AG04449 (cell line): ENCODE measurements at places on chromosomes 6 and 20.

- DNase-seq: no peak
These were observed 34.9 kb upstream of the ALDH8A1 start for GRCh38 chr6:134984821-134985220.

DNA sequence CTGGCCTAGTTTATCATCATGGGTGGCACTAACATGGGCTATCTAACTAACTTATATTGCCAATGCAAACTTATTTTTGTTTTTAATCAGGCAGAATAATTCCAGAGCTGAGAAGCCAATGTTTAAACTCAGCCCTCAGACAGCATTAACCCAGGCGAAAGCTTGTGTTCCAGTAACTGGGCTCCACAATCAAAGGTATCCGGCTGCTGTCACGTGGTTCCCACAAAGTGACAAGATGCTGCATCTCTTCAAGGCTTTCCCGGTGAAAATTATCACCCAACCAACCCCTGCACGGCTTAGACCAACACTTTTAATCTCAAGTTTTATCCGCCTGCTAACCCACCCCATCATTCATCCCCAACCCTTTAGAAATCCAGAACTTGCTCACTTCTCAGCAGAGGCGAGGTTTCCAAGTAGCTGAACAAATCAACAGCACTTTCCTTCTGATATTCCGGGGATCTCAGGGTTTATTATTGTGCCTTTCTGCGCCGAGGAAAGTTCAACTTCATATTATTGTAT is 885 bp downstream of the MTCL3 start:
- DNase-seq: no peak

DNA sequence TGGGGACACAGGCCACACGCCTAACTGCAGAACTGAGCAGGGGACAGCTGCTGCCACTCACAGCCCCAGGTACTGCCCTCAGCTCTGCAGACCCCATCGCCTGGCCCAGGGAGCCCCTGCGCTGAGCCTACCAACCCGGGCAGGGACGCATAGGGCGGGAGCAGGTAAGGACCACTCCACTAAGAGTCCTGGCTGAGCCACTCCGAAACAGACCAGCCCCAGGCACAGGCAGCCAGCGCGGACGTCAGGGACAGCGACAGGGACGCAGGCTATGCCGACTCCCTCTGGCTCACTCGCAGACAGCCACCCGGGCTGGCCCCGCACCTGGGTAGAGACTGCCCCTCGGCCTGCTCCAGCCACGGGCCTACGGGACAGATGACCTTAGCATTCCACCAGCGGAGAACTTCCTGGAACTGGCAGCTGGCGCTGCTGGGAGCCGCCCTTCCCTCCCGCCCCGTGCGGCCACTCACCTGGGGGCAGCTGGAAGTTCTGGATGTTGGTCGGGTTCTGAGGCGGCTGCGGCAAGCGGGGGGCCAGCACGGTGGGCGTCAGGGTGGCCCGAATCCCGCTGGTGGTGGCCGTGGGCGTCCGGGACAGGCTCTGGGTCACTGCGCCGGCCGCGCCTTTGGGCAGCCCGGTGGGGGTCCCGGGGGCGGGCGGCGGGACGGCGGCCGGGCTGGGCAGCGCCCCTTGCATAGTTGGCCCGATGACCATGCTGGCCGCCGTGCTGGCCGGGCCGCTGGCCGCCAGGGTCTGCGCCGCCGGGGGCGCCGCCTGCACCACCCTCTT is 1.5 kb downstream of the TAF4 start:
- DNase-seq: no peak

GRCh38 chr20:24277196-24277595 is 192.2 kb upstream of the SYNDIG1 start:
- DNase-seq: no peak

- DNase-seq: no peak
These were observed 312.7 kb upstream of the TBX18 start for GRCh38 chr6:85077098-85077497.

GRCh38 chr20:63169681-63170080 is 46.2 kb downstream of the YTHDF1 start:
- no peak for DNase-seq

GRCh38 chr20:56414842-56415765 is 3.0 kb downstream of the CASS4 start:
- peak; percentile 83 for DNase-seq

DNA sequence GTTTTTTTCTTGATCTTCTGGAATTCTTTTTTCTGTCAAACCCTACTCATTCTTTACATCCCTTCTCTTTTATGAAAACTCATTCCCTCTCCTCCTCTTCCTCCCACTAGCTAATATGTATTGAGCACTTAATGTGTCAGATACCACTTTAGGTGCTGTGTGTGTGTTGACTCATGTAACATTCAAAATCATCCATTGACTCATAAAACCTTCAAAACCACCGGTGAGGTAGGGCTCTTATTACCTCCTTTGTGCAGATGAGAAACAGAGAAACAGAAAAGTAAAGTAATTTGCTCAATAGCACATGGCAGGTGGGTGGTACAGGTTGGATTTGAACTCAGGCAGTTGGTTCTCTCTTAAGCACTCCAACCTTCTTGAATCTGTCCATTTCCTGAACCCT is 136.3 kb upstream of the NEDD9 start:
- DNase-seq: no peak

GRCh38 chr20:49646126-49646525 is 67.6 kb downstream of the B4GALT5 start:
- DNase-seq: peak; percentile 50

GRCh38 chr20:858011-858410 is 24.5 kb downstream of the FAM110A start:
- DNase-seq: no peak

DNA sequence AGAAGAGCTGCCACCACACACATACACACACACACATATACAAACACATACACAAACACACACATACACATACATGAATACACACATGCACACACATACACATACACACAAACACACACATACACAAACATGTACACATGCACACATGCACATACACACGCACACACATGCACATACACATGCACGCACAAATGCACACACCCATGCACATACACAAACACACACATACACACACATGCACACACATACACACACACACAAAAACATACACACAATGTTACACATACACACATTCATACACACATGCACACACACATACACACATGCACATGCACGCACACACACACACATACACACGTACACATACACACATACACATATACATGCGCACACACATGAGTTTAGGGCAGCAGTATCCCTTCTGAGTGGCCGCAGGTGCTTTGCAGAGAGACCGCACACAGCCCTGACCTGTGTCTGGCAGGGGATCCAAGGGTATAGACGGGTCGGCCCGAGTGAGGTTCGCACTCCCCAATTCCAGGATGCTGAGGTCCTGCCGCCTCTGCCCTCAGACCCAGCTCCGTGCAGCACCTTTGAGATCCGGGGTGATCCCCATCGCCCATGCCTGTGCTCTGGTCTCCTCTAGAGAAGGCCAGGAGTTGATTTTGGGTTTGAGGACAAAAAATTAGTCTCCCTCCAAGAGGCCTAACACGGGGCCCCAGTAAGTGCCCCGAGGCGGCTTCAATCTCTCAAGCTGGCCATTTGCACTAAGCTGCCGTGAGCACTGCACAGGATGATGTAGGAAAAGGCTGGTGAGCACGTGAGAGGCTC is 56.8 kb downstream of the TMEM242 start:
- DNase-seq: no peak

GRCh38 chr6:152341596-152341995 is 295.6 kb downstream of the SYNE1 start:
- DNase-seq: no peak

DNA sequence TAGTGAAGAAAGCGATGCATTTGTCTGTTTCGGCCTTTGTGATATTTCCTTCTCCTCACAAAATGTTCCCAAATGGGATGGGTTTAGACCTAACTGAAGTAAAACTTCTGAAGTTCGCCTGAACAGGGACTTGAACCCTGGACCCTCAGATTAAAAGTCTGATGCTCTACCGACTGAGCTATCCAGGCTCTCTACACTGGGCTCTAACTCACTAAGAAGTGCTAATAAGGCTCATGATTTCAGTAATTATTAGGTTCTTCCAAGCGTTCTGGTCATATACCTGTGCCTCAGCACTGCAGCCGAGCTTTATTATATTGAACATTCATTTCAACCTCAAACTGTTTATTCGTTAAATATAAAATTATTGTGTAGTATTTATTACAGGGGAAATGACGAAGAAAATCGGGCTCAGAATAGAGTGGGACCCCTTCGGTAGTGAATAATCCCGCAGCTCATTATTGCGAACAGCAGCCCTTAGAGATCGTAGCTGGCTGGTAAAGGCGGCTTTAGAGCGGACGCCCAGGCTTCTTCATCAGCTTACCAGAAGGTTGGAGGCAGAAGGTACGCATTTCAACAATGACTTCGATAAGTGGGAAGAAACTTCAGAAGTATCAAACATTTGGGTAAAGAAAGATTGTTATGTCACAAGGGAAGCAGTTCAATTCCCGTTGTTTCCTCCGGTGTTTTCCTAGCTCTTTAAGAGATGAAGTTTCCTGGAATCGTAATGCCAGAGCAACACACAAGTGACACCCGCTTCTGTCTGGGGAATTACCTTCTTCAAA is 119.0 kb upstream of the ZNF184 start:
- DNase-seq: no peak

DNA sequence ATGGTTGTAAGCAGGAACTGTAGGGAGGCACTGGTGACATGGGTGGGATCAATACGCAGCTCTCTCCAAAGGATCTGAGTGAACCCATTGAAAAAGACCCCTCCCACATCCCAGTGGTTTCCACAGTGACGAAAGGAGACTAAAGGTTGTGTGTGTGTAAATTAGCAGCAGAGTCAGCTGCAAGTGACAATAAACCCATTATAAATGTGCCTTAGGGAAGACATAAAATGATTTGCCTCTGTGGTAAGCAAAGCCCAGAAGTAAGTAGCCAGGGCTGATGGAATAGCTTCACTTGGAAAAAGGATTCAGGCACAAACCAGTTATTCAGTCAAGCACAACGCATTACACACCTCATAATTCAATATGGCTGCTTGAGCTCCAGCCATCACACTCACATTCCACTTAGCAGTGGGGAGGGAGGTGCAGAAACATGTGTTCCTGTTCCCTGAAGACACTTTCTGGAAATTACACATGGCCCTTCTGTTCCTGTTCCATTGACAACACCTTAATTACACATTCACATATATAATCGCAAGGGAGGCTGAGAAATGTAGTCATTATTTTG is 231.4 kb downstream of the PREX1 start:
- no peak for DNase-seq

- DNase-seq: peak; percentile 40
These were observed 9.2 kb upstream of the C6orf141 start for GRCh38 chr6:49541210-49541724.

DNA sequence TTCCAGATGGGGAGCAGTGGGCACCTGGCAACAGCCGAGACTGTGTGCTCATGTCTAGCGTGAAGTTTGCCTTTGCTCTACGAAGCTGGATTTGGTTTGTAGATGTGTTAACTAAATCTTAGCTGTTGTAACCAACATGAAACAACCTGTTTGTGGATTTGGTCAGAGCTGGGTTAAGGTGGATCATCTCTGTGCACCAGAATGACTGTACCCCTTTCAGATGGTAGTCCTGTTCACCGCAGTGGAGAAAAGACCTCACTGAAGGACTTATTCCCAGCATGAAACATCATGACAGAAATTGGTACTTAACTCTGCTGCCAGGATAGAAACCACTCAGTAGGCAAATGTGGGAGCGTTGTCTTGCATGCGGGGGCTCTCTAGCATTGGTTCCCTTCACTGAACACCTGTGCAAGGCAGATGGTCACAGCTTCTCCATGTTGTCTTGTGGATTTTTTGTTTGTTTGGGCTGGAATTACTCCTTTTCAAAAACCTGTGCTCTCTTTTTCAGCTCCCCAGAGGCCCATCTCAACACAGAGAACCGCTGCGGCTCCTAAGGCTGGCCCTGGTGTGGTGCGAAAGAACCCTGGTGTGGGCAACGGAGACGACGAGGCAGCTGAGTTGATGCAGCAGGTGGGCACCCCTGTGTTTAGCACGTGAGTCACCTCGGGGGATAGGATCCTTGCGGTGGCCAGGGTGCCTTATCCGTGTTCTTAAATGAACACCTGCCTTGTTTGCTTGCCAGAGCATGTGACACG is 19.3 kb upstream of the EFCAB8 start:
- no peak for DNase-seq

- no peak for DNase-seq
These were observed 245.4 kb upstream of the PREP start for GRCh38 chr6:105648276-105648675.

DNA sequence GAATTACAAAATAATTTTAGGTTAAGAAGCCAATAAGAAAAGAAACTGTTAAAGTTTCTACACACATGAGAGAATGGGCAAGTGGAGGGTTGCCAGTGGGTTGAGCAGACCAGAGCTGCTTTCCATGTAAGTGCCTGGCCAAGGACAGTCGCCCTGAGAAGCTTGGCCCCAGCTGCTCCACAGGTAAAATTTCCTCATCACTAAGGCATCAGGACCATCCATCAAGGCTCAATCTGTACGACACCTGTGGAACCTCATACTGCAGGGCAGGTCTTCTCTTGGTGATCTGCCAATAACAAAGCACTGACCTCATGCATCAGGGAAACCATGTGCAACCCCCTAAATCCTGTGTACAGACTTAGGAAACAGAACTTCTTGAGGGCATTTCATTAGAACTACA is 115.4 kb downstream of the INSM1 start:
- no peak for DNase-seq

- DNase-seq: no peak
These were observed 47.7 kb downstream of the SPATA2 start for GRCh38 chr20:49867453-49868215.
